CMK (cell line): ENCODE measurements at places on chromosomes 11 and 22.
A peak's percentile ranks its signal among the peaks of the same experiment; 100 is the strongest.

GRCh38 chr11:45154276-45154675 lies 7.8 kb downstream of the PRDM11 start:
- no peak for DNase-seq

DNA sequence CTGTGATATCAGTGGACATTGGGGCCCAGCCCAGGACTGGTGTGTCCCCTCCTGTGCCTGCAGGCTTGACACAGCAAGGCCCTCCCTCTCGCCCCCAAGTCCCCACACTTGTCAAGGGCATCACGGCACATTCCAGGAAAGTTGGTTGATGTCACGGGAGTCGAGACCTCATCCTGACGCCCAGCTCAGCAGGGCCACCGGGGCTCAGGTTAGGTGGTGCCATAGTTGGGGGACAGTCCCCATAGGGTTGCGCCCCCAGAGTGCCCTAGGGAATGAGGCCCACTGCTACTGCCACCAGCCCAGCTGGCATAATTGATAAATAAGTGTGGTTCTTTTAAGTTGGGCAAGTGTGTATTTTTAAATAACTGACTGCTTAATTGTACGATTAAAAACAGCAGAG lies 28.3 kb upstream of the GRAMD4 start:
- DNase-seq, result no peak

DNA sequence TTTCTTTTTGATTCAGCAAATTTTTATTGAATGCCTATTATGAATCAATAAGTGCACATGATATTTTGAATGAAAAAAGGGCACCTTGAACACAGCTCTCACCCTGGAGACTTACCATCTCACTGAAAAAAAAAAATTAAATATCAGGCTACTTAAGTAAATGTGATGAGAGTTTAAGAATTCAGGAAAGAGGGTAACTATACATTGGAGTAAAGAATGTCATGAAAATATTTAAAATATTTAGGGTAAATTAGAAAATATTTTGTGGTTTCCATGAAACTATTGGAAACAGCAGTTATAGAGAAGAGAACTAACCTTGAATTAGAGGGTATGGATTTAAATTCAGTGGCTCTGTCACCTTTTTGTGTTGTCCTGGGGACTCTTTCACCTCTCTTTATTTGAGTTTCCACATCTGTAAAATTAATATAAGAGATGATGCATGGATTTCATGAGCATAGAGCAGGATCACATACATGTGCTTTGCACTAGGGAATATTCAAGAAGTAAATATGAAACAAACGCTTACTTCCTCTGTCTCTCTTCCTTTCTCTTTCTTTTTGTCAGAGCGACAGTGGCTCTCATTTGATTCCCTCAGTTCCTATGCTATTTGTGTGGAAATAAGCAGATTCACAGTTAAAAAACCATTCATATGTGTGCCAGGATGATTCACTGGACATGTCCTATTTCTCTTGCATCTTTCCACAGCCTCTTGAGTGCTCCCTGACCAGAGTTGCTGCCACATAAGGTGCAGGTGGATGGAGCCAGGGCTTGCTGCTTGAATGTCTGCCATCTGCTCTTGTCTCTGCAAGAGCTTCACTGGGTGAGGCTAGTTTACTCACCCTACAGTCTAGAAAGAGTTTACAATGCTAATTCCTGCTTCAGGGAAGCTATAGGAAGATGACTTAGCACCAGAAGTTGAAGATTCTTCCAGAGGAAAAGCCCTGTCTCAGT lies 533.1 kb downstream of the ETS1 start:
- DNase-seq, result no peak

DNA sequence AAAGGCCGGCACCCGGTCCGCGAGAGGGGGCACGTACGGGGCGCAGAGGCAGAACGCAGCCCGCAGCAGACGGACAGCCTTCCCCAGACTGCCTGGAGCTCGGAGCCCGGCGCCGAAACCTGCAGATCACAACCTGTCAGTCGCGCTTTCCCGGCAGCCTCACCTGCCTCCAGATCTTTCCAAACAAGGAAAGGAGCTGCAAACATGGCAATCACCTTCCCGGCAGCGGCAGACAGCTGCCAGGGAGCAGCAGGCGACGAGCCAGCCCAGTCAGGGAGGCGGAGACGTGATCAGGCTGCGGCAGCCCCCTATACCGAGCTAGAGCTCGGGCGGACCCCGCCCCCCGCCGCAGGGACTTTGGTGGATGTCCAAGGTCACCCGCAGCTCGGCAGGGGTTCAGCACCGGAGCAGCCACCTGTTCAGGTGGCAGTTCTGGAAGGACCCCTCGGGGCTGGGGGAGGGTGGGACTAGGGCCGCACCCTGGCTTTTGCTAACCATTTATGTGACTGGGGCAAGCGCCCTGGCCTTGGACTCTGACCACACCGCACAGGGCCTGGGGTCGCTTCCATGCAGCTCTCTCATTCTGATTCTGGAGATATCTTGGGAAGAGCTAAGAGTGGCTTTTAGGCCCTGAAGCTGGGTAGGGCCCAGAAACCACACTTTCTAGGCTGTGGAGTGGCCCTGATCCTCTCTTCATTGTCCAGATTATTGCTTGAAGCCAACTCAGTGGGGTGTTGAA lies 143.8 kb downstream of the NECTIN1 start:
- DNase-seq, result no peak

DNA sequence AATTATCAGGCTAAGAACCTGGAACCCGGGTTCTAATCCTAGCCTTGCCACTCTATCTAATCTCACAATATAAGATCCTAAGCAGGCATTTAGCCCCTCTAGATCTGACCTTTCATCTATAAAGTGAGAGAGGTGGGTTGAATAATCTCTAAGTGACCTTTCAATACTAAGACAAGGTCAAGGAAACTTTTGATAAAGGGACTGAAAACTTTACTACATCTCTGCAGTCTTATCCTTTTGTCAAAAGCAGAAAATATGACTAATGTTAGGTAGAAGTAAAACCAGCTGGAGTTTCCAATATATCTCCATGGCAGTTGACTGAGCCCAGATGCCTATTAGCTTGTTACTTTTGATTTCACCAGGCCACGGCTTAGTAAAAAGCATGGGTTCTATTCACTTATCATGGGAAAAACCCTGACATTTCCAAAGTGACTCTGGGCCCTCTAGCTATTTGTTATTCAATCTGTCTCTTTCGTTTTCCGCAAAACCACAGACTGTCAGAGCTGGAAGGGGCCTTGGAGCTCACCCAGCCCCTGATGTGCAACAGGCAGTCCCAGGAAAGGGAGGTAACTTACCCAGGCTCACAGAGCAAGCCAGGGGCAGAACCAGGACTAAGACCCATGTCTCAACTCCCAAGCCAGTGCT lies 75.8 kb downstream of the RAB30 start:
- no peak for DNase-seq

DNA sequence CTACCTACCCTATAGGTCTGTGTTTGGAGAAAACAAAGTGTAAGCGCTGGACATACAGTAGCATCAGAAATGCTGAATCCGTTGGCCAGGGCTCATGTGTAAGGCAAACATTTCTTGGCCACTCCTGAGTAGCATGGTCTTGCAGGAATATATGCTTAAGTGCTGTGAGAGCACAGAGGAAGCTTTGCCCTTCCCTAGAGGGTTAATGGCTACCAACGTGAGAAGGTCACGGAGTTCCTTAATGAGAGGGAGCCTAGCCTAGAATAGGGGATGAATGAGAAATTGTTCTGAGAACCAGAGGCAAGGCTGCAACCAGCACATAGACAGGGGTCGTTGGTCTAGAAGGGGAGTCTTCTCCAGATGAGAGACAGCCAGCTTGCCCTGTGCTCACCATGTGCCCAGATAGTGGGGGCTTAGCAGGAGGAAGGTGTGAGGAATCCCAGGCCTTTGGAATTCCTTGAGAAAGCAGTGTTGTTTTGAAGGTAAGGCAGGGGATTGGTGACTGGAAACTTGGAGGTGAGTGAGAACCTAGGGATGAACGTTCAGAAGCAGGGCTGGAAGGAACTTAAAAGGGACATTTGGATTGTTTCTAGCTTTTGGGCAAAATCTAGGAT lies 29.5 kb downstream of the RCOR2 start:
- no peak for DNase-seq

DNA sequence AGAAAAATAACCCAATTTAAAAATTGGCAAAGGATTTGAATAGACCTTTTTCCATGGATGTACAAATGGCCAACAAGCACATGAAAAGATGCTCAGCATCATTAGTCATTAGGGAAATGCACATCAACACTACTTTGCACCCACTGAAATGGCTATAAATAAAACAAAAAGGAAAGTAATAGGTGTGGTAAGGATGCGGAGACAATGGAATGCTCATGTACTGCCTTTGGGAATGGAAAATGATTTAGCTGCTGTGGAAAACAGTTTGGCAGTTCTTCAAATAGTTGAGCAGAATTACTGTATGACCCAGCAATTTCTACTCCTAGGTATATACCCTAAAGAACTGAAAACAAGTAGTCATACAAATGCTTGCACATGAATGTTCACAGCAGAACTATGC lies 37.4 kb downstream of the LARGE2 start:
- DNase-seq, result no peak

DNA sequence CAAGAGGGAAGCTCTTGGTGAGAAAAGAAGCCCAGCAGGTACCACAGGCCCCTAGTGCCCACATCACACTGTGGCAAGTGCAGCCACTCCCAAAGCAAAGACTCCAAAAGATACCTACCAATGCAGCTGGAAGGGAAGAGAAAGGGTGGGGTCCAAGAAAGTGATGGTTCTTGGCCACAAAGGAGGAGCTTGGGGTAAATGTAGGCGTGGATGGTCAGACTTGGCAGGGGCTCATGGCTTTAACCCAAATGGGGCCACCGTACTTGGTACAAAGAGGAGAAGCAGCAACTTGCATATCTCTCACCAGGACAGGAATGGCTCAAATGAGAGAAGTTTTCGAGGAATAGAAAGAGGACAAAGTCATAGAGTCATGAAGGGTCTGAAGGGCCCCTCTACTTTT lies 4.8 kb downstream of the MAP3K11 start:
- no peak for DNase-seq

GRCh38 chr22:39938509-39939111 lies 21.6 kb upstream of the TMA7B start:
- no peak for DNase-seq

- no peak for DNase-seq
These were observed 11.3 kb upstream of the MS4A7 start for GRCh38 chr11:60367009-60367408.

DNA sequence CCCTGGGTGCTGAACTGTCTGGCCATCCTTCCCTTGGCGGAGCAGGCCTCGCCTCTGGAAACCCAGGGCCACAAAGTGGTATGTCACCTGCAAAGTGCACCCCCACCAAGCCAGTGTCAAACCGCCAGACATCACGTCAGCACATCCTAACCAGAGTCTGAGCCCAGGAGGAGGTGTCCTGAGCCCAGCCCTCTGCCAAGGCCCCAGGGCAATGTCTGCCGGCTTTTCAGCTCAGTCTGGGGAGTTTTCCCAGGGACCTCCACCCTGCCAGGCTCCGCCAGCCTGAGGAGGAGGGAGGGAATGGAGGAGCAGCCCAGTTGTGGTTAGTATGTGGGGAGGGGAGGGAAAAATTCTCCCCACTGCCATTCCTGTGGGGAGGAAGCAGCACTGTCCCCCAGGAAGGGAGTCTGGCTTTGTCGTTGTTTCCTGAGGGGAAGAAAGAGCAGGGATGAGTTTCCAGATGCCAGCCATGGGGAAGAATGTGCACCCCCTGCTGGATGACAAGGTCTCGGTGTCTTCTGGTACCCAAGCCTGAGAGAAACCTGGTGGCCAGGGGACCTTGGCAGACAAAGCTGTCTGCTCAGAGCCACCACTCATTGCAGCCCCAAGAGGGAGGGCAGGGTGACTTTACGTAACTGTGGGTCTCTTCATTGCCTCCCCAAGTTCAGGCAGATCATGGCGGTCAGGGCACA lies 81.4 kb upstream of the CD82 start:
- DNase-seq, result no peak

GRCh38 chr11:77207019-77207485 lies 79.0 kb downstream of the MYO7A start:
- no peak for DNase-seq

DNA sequence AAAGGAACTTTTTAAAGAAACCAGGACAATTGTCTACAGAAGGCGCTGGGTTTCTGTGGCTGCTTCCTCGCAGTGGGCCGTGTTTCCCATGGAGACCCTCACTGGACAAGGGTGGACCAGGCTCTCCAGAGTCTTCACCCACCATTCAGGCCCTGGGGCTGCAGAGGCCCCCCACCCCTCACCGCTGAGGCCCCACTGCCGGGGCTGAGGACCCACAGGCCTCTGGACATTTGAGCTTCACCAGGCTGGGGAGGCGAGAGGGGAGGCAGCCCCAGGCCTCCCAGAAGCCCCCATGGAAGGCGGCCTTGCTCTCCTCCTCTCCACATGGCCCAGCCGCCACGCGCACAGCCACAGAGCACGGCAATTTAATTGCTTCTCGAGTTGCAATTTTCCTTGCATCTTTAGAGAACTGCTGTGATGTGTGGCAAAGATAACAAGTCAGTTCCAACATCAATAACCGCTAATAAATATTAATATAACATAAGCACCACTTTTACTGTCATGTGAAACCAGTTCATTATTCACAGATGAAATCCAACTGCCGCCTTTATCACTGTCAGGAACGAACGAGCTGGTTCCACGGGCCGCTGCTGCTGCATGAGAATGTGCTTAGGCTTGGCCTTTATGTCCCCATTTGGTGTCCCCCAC lies 81.0 kb downstream of the PHF21B start:
- DNase-seq, result no peak

DNA sequence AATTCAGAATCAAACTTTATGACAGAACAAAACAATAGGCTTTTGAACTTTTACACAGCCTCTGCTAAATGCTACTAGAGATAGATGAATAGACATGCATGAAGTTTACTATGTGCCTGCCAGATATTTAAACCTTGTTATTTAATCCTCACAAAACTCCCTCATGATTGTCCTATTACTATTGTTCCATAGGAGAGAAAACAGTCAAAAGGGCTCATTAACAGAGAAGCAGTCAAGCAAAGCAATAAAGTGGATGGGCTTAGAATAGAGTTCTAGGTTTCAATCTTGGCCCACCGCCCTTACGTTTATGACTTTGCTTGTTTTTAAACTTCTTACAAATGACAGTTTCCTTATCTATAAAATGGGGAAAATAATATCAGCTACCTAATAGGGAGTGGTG lies 12.9 kb downstream of the CWC15 start:
- no peak for DNase-seq

- DNase-seq, result peak; percentile 32
These were observed 15.6 kb upstream of the DENND5A start for GRCh38 chr11:9280655-9281301.

- DNase-seq, result no peak
These were observed 4.4 kb upstream of the C11orf16 start for GRCh38 chr11:8937159-8937558.

GRCh38 chr22:33688903-33689302 lies 231.4 kb downstream of the LARGE1 start:
- DNase-seq, result no peak

DNA sequence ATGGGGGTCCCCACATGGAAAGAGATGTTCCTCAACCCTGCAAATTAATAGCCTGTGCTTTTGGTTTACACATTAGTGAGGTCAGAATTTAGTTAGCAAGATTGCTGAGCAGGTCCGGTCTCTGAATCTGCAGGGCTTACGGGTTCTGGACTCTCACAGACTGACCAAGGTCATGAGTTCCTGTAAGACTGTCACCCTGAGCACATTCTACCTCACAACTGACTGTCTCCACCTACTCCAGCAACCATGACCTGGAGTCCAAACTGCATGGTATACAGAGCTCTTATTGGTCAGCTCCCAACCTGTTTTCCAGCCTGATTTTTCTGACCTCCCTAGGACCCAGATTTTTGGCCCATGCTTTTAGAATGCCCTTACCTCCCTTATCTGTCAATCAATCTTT lies 28.2 kb downstream of the DKK3 start:
- DNase-seq, result no peak
